ENCODE measurements at places on chromosomes 2 and 18.

GRCh38 chr2:233775414-233775813 lies 2.7 kb upstream of the MROH2A start:
- DNase-seq: no peak

GRCh38 chr2:113083296-113083695 lies 15.5 kb downstream of the IL1F10 start:
- no peak for DNase-seq

- DNase-seq: no peak
These were observed 516.9 kb downstream of the ARHGAP15 start for GRCh38 chr2:143645921-143646645.

- DNase-seq: no peak
These were observed 112.3 kb upstream of the UXS1 start for GRCh38 chr2:106306387-106306786.

DNA sequence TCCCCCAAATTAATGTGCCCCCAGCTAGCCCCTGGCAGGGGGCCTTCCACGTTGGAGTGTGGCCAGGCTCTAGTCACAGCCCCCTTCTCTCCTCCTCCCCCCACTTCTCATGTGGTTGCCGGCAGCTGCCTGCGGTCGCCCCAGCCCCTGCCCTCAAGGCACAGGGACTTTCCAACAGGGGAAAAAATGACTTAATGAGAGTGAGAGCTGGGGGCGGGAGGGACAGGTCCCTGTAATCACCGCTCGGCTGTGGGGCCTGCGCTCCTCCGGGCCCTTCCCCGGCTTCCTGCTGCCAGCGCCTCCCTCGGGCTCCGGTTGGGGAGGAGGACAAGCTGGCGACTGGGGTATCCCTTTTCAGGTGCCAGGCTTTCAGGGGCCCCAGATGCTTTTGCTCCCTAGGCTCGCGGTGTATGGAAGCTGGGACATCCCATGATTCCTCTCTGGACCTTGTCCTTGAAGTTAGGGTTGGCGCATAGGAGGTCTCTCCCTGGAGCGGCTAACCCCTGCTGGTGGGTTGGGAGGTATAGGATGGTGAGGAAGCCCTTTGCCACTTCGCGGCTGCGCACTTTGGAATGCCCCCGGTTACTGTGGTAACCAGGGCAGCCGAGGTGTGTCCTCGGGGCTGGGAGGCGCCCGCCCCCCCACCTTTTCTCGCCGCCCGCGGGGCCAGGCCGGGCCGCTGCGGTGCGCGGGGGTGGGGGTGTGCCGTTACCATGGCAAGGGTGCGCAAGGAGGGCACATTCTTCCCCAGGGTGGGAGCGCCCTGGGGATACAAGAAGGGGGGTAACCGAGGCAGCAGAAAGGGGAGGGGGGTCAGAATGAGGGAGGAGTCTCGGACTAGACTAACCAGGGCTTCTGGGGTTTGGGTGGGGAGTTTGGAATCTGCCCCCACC lies 16.1 kb downstream of the WNT10A start:
- DNase-seq: no peak

DNA sequence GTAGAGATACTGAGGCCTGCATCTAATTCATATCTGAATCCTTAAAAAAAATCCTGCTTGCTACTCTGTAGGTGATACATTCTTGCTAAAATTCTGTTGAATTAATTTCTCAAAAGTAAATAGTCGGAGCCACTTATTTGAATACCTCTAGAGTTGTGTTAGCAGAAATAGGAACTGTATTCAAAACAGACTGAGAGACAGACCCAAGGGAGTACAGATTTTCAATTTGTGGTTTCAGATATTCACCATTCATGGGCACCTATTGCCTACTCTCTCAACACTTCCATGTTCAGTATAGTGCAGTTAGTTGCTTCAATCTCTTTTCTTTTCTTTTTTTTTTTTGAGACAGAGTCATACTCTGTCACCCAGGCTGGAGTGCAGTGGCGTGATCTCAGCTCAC lies 46.6 kb upstream of the CTLA4 start:
- DNase-seq: no peak

- peak; percentile 99 for DNase-seq
These were observed 182.0 kb downstream of the TCF4 start for GRCh38 chr18:55405893-55406406.

- peak; percentile 64 for DNase-seq
These were observed 243.8 kb downstream of the BABAM2 start for GRCh38 chr2:28134262-28134812.

DNA sequence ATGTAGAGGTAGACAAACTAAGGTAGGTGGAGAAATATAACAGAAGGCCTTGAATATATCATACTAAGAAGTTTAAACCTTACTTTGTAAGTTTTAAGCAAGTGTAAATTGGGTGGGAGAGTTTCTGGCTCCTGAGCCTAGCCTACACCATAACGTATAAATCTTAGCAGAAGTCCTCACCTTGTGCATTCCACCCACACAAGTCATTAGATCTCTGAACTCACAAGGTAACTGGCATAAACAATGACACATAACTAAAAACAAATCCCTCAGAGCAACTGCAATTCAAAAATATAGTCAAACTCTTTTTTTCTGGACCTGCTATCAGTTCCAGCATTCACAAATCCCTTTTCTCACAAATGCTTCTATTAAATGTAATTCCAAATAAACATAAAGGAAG lies 9.4 kb downstream of the REV1 start:
- DNase-seq: peak; percentile 45

DNA sequence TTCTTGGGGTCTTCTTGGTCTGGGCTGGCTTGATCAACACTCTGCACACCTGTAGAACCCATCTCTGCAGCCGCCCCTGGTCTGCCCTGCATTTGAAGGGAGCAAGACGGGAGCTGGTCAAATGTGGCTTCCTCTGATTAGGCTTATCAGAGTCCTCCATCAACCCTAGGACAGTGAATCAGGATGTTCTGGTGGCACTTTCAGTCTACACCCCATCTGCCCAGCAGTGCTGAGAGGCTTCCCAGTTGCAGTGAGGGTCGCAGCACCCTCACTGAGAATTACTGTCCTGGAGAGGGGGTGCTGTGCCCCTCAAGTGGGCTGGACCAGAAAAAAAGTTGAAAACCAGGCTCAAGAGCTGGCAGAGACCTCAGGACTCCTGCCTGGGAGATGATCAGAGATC lies 152.9 kb downstream of the DYSF start:
- no peak for DNase-seq

- DNase-seq: peak; percentile 47
These were observed 82.8 kb upstream of the CDCA7 start for GRCh38 chr2:173271825-173272224.

DNA sequence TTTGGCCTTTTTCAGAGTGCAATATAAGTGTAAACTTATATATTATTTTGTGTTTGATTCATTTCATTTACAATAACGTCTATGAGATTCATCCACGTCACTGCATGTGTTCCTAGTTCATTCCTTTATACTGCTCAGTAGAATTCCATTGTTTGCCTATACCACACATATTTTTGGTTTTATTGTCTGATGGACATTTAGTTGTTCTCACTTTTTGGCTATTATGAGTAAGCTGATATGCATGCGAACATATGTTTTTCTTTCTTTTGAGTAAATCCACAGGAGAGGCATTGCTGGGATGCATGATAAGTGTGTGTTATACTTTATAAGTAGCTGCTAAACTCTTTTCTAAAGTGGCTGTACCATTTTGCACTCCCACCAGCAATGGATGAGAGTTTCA lies 314.8 kb upstream of the HS6ST1 start:
- DNase-seq: peak; percentile 39

All from cardiac fibroblast (primary cell).